ENCODE measurements at places on chromosomes 2 and 18. TPM values are rescaled to one million over a fixed set of nuclear protein-coding genes. Genes with fewer than 3 reads are reported as not detected.

DNA sequence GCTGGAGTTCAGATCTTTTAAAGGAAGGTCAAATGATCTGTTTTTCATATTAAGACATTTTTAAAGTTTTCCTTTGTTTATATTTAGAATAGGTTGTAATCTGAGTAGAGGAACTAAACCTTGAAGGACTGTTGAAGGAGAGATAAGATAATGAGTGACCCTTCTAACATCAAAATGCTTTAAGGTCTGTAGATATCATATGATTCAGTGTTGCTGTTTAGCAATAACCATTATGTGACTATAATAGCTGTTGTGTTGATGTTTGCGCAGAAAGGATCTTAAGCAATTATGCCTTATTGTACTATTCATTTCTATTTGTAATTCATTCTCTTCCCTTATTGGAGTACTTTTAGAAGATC, 60.0 kb downstream of the SLC16A14 start:
- DNase-seq = no peak

The NLRC4 gene
- 0.44 TPM for polyA plus RNA-seq

DNA sequence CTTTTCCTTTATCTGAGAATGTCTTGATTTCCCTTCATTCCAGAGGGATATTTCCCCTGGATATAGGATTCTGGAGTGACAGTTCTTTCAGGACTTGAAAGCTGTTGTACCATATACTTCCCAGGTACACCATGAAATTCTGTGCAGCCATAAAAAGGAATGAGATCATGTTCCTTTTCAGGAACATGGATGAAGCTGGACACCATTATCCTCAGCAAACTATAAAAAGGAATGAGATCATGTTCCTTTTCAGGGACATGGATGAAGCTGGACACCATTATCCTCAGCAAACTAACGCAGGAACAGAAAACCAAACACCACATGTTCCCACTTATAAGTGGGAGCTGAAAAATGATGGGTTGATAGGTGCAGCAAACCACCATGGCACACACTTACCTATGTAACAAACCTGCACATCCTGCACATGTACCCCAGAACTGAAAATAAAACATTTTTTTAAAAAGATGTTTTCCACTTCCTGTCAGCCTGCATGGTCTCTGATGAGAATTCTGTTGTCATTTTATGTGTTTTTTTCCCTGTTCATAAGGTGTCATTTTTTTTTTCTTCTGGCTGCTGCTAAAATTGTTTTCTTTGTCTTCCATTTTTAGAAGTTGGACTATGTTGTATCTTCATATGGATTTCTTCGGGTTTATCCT, 133.3 kb downstream of the DNAH6 start:
- no peak for DNase-seq

- no peak for DNase-seq
Observed at GRCh38 chr2:183269956-183270355, 145.7 kb downstream of the NUP35 start.

DNA sequence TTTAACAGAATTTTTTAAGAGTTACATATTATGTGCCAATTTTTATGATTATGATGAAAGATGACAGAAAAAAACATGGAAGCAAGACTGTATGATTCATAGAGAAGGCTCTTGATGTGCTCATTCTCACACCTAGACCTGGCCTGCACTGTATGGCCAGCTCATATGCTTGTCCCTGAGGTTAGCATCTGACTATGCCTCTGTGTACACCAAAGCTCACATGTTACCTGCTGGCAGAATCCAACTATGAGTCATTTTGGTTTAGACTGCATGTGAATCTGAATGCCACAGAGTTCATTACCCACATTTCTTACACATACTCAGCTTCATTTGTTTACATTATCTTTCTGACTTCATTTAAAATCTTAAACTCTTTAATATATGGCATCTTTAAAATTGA, 139.0 kb downstream of the DSC3 start:
- DNase-seq = no peak

The OTOS gene
- polyA plus RNA-seq = not detected

GRCh38 chr18:52615943-52616342, 275.9 kb downstream of the DCC start:
- DNase-seq = no peak
